NCI-H2227 treated with DMSO at 0.1 percent for 48 hours (cell line): ENCODE measurements at places on chromosomes 13 and 19.
A peak's percentile ranks its signal among the peaks of the same experiment; 100 is the strongest.

DNA sequence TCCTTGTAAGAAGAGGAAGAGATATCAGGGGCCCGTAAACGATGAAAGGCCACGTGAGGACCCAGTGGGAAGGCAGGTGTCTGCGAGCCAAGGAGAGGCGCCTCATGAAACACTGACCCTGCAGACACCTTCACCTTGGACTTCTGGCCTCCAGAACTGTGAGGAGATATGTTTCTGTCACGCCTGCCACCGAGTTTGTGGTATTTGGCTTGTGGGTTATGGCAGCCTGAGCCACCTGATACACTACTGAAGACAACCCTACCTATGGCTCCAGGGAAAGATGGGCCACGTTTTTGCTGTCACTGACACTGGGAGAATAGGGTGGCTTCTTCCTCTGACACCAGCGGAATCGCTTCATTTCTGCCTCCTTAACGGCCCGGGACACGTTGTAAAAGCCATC is 217.5 kb upstream of the MAB21L1 start:
- DNase-seq = no peak

GRCh38 chr13:37747071-37747612 is 122.4 kb downstream of the TRPC4 start:
- DNase-seq = no peak

- peak; percentile 56 for DNase-seq
These were observed 60.4 kb downstream of the KCNRG start for GRCh38 chr13:50075619-50076097.

DNA sequence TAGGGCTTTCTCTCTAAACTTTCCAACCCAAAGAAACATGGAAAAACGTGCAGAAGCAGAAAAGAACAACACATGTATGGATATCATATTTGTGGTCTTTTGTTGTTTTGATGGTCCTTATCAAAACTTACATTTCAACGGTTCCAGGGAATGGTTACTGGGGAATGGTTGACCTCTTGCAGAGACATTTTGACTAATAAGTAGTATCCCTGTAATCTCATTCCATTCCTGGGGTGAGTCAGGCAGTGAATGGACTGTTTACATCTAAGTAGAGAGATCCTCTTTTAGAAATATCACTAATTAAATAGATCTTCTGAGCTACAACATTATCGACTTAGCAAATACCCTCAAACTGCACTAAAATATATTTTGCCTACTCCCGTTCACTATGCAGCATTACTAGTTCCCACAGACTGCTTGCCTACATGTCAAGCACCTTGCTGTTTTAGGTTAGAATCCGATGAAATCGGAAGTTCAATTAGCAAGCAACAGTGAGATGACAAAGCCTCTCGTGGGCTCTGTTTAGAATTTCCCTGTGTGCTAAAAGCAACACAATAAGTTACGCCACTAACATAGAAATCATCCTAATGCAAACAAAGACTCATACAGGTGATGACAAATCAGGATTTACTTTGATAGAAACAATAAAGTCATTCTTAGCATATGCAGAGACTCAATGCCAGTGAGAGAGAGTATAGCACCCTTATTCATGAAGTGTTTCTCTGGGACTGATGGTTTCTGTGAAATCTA is 797.7 kb upstream of the ARGLU1 start:
- DNase-seq = no peak

GRCh38 chr19:30017172-30017571 is 75.1 kb downstream of the URI1 start:
- DNase-seq = no peak

GRCh38 chr13:34993470-34993869 is 51.4 kb downstream of the NBEA start:
- DNase-seq = no peak
